HuH-7 (cell line): ENCODE measurements at places on chromosomes 7 and 10.

DNA sequence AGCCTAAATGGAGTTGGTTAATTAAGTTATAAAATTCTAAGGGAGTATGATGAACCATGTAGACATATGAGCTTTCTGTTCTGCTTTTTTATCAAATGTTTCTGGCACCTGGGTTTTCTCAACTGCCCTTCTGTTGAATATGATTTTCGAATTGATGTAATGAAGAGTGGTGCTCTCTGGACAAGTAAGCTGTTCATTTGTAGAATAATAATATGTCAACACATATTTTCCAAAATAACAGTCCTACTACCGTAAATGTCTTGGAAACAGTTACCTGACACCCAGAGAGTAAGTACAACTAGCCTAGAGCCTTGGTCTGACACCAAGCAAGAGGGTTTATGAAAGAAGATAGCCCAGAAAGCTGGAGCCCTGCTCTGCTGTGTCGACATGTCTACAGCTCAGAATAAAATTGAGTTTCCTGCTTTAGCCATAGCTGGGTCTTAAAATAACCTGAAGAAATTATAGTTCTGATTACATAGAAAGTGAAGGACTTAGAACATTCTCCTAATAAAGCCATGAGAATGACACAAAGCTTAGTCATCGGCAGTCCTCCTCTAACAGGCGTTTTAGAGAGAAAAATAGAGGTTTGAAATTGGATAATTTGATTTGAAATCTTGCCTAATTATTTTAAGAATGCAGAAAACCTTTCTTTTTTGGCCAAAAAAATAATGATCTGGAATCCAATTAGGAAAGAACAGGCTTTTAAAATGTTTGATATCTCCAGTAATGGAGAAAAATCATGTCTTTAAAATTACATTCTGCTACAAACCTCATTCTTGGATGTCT, 25.1 kb downstream of the HDAC9 start:
- no peak for DNase-seq

GRCh38 chr10:24762966-24763623, 39.4 kb upstream of the ARHGAP21 start:
- peak; percentile 53 for DNase-seq

GRCh38 chr7:33444511-33444910, 315.1 kb downstream of the BBS9 start:
- no peak for DNase-seq

GRCh38 chr10:127874671-127875448, 17.9 kb downstream of the CLRN3 start:
- no peak for DNase-seq

DNA sequence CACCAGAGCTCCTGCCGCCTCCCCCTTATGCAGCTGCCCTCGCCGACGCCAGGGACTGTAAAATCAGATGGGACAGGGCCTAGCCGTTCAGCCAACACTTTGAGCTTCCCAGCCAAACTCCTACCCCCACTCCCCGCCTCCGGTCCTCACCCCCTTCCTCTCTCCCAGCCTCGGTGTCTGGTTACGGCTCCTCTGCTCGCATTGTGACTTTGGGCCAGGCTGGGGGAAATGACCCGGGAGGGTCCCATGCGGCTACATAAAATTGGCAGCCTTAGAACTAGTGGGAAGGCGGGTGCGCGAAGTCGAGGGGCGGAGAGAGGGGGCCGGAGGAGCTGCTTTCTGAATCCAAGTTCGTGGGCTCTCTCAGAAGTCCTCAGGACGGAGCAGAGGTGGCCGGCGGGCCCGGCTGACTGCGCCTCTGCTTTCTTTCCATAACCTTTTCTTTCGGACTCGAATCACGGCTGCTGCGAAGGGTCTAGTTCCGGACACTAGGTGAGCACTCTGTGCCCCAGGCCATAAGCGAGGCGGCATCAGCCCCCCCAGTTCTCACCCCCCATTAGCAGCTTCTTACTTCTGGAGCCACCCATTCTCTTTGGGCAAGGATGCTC, at the start of gene KAZALD1:
Gene KAZALD1, plus strand, starts transcription at position 366 of the 608 bp plus-strand sequence. CDS start 604 bp downstream, outside the sequence.
- no peak for DNase-seq
